Cortex of kidney (tissue), 1 donor: ENCODE measurements at places on chromosomes 7 and 10.

DNA sequence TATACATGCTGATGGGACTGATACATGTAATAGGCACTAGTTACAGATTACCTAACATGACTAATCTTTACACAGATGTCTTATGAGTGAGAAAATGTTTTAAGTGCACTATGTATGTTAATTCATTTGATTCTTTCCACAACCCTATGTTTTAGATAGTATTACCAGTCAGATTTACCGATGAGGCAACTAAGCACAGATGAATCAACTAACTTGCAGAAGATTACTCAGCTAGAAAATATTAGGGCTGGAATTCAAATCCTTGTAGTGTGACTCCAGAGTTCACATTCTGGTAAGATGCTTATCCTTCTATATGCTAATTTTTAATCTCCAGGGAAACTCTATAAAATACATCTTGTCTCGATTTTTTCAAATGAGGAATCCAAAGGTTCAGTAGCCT lies 964.9 kb downstream of the REEP3 start:
- no peak for DNase-seq

- DNase-seq, result no peak
Observed at GRCh38 chr10:11756766-11757315, 14.7 kb downstream of the ECHDC3 start.

DNA sequence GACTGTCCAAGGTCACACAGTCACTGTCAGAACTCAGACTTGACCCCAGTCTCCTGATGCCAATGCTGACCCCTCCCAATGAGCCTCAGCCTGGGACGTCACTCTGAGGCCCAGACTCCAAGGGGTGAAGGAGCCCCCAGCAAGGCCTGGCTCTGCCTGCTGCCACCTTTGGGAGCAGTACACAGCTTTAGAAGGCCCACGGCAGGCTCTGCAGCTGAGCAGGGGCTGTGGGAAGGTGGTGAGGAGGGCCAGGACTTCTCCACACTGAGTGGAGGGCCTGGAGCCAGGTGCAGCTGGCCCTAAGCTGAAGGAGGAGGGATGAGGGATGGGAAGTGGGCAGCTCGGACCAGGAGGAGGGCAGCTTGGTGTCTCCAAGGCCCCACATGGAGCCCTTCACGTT lies 23.9 kb upstream of the ZMIZ1 start:
- DNase-seq, result no peak

DNA sequence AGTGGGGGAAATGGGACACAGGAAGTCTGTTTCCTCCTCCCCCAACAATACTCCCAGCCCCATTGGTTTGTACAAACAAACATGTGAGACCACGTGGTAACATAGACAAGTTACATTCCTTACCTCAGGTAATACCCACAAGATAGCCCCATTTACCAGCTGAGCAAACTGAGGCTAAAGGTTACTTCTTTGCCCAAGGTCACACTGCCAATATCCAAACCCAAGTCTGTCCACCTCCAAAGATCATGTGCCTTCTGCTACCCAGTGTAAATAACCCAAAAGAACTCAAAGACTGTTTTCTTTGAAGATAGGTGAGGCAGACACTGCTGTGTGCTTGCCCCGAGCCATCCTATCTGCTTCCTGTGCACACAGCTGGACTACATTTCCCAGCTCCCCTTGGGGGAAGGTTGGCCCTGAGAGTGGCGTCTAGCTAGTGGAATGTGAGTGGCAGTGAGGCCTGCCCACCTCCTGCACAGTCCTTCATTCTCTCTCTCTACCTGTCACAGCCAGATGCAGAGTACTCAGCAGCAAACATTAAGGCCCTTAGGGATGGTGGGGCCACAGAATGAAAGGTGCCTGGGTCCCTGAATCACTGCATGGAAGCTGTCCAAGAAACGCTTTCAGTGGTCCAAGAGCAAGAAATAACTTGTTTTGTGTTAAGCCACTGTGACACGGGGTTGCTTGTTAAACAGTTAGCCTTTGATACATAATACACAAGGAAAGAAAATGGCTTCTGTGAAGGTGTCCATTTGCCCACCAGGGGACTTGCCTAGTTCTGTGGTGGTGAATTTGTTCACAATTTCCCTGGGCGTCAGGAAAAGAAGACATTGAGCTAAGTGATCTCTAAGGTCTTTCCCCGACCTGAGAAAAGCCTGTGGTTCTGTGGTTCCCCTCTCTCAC lies 257.7 kb upstream of the NFE2L3 start:
- DNase-seq, result no peak

- no peak for DNase-seq
Observed at GRCh38 chr7:47950714-47951113, 2.4 kb upstream of the PKD1L1 start.

DNA sequence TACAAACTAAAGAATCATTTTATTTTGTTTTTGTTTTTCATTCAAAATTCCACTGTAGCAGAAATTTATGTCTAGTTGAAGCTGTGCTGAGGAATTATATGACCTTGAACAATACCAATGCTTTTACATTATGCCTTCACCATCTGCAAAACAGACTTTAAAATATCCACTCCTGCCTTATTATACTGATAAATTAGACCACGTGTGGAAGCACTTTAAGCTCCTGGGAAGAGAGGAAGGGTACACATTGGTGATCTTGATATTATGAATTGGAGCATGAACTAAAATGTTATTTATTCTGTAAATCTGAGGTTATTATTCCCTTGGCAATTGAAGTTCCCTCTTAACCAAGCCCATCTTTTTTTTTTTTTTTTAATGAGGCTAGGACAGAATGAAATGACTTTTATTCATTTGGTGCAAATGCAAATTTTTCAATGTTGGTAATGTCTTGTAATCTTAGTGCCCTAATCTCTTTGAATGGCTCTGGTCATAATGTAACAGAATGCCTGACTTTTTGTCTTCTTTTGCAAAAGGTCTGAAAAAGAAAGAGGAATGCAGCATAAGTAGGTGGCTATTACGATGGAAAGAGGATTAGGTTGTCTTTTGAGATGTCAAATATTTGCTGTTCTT lies 139.9 kb upstream of the COBL start:
- no peak for DNase-seq

GRCh38 chr7:133152875-133153274 lies 71.0 kb upstream of the CHCHD3 start:
- DNase-seq, result no peak

DNA sequence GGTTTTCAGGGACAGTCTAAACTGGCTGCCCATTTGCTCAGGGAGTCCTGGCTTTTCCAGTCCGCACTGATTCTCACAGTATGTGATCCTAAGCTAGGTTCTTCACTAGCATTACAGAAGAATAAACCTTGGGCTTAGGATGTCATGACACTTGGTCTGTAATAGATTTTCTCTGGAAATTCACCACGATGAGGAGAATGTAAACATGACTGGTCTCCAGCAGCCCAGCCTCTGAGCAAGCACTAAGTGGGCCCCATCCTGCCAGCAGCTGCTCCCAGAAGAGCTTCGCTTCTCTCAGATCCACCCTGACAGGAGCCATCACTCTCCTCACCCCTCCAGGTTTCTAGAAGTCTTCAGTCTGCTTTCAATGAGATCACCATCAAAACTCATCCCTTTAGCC lies 103.7 kb upstream of the ZPBP start:
- DNase-seq, result no peak

GRCh38 chr7:92340016-92340415 lies 94.2 kb downstream of the ANKIB1 start:
- DNase-seq, result no peak

GRCh38 chr7:21754963-21755362 lies 190.7 kb downstream of the CDCA7L start:
- DNase-seq, result no peak

DNA sequence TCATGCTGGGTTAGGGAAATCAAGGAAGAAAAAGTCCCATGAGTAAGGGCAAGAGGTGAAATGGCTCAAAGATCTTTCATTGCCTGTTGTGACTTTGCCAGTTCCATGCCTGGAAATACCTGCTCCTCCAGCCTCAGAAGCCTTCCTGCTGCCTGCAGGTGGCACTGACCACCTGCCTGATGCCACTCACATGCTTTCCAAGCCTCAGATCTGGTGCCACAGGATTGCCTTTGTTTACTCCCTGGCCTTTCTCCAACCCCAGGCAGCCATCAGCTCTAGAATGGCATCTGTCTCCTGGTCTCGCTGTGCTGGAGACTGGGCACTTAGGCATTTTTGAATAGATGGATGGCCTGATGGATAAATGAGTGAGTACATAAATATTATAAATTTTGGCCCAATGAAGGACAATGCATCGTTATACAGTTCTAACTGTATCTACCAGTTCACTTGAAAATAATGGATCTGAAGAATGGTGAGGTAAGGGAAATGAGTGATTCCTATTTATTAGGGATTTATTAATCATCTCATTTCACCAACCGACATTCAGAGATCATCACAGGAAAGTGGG lies 657.2 kb downstream of the INHBA start:
- DNase-seq, result no peak

- DNase-seq, result no peak
Observed at GRCh38 chr10:28326516-28327490, 23.9 kb upstream of the MPP7 start.

DNA sequence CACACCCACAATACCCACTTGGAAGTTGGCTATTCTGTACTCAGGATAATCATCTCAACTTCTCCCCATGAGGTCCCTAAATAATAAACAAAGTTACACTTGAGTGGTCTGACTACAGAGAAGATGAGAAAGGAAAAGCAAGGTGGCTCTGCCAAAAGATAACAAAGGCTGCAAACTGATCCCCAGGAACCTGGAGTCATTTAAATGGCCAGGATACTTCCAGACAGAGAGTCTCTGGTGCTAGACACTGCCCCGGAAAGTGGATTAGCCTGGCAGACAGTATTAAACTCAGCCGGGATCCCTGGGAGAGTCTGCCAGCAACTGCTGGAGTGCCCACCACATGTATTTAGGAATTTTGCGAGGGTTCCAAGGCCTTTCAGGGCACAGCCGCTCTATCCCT lies 93.7 kb downstream of the DGKI start:
- DNase-seq, result no peak

GRCh38 chr10:71025535-71025934 lies 137.2 kb upstream of the PCBD1 start:
- DNase-seq, result no peak

GRCh38 chr10:124053971-124054370 lies 39.4 kb downstream of the CHST15 start:
- no peak for DNase-seq
